ENCODE measurements at places on chromosomes 2 and 18. TPM values are rescaled to one million over a fixed set of nuclear protein-coding genes. Genes with fewer than 3 reads are reported as not detected.
A peak's percentile ranks its signal among the peaks of the same experiment; 100 is the strongest.

Gene WNT6
- 46.5 TPM for total RNA-seq

DNA sequence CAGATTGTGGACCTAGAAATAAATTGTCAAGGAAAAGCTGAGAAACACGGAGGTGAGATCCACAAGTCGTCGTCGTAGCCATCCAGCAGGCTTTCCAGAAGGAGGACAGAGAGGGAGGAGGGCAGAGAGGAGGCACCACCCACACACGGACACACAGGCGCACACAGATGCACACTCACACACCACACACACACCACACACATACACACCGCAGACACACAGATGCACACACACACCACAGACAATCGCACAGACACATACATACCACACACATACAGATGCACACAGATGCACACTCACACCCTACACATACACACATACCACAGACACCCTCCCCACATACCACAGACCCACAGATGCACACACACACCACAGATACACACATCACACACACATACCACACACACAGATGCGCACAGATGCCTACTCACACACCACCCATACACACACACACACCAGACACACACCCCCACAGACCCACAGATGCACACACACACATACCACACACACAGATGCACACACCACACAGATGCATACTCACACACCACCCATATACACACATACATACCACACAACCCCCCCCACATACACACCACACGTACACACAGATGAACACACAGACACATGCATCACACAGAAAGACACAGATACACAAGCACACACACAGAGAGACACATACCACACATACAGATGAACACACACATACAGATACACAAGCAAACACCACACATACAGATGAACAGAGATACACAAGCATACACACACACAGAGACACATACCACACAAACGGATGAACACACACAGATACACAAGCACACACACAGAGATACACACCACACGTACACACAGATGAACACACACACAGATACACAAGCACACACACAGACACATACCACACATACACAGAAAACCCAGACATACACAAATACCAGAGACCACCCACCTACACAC is 12.7 kb upstream of the BOK start:
- H3K27ac ChIP-seq, result no peak overlapping the region
- peaks cover 17% of the 10 kb centered on the region for H3K4me1 ChIP-seq
- no peak overlapping the region for H3K4me3 ChIP-seq
- no peak for DNase-seq
- H3K36me3 ChIP-seq, result no peaks in the 10 kb centered on the region

Gene PROKR1
- total RNA-seq, result 0.24 TPM

Gene ASXL2
- 40.9 TPM for total RNA-seq

DNA sequence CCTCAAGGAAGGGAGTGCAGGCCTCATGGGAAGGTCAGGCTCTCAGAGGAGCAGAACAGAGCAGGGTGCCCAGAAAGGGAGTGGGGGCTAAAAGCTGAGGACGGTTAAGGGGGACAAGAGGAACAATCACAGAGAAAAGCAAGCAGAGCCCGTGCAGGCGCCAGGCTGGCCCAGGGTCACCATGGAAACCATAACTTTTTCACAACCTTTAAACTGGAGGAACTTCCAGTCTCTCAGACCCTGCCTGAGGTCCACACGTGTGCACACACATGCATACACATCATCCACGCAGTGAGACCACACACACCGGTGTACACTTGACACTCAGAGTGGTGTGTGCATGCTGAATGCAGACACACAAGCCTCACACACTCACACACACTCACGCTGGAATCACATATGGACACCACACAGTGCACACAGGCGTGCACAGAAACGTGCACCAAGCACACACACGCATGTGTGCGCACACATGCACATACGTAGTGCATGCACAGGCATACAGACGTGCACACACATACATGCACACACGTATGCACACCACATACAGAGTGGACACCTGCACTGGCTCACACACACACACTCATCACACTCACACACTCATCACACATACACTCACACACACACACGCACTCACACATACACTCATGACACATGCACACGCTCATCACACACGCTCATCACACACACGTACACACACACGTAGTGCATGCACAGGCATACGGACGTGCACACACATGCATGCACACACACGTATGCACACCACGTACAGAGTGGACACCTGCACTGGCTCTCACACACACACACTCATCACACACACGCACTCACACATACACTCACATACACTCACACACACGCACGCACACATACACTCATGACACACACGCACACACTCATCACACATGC is 37.2 kb upstream of the SNED1 start:
- peaks cover 58% of the 10 kb centered on the region for H3K4me1 ChIP-seq
- peak; percentile 8 for DNase-seq
- no peak overlapping the region for H3K4me3 ChIP-seq
- no peaks in the 10 kb centered on the region for H3K27me3 ChIP-seq

GRCh38 chr2:189698020-189698887 is 23.8 kb downstream of the ANKAR start:
- no peak overlapping the region for H3K27ac ChIP-seq
- no peaks in the 10 kb centered on the region for H3K27me3 ChIP-seq
- DNase-seq, result peak; percentile 65
- H3K4me1 ChIP-seq, result no peaks in the 10 kb centered on the region
- no peak overlapping the region for H3K4me3 ChIP-seq

DNA sequence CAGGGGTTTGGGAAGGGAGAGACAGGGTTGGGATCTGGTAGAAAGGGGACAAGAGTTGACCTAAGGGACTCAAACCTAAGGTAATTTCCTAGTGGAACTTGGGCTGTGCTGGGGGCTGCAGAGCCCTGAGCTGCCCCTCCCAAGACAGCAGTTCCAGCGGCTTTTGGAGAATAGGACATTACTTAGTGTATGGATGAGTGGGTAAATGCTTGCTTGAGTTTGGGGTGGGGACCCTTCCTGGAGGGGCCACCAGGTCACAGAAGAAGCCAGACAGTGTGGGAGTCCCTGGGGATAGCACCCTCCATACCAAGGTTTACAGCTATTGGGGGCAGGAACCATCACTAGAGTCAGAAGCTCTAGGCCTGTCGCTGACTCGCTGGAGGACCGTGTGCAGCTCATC is 111.5 kb downstream of the CAPN13 start:
- no peak overlapping the region for H3K27ac ChIP-seq
- H3K4me1 ChIP-seq, result no peaks in the 10 kb centered on the region
- no peak overlapping the region for H3K4me3 ChIP-seq
- H3K36me3 ChIP-seq, result no peaks in the 10 kb centered on the region

DNA sequence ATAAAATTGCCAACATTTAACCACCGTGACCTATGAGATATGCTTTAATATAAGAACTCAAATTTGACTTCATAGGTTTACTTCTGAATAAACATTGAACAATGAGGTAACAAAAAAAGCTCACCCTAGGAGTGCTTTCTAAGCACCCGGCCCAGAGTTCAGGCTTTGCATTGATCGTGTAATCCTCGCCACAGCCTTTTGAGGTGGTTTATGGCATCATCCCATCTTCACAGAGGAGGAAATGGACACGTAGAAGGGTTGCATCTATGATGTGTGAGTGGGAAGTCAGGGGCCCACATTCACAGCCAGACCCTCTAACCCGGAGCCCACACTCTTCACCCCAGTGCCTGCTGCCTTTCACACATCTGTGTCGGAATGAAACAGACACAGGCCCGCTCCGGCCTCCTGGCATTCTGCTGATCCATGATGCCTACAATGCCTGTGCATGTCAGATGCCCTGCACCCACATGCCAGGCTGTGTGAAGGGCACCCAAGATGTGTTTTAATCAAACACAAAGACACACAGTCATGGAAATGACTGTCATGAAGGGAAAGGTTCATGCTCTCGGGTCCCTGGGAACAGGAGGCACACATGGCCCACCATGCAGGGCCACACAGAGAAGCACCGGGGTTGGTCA is 48.6 kb upstream of the RPL31 start:
- no peaks in the 10 kb centered on the region for H3K4me1 ChIP-seq
- H3K4me3 ChIP-seq, result no peak overlapping the region
- H3K36me3 ChIP-seq, result no peaks in the 10 kb centered on the region
- no peak for DNase-seq

GRCh38 chr2:232286001-232286868 is 92.3 kb upstream of the ALPP start:
- no peak for DNase-seq
- no peaks in the 10 kb centered on the region for H3K27me3 ChIP-seq
- no peaks in the 10 kb centered on the region for H3K36me3 ChIP-seq
- H3K4me3 ChIP-seq, result no peak overlapping the region

- peak overlapping the region; percentile 59 for H3K27ac ChIP-seq
- H3K36me3 ChIP-seq, result no peaks in the 10 kb centered on the region
These were observed 1.9 kb downstream of the HS6ST1 start for GRCh38 chr2:128316777-128317180.

DNA sequence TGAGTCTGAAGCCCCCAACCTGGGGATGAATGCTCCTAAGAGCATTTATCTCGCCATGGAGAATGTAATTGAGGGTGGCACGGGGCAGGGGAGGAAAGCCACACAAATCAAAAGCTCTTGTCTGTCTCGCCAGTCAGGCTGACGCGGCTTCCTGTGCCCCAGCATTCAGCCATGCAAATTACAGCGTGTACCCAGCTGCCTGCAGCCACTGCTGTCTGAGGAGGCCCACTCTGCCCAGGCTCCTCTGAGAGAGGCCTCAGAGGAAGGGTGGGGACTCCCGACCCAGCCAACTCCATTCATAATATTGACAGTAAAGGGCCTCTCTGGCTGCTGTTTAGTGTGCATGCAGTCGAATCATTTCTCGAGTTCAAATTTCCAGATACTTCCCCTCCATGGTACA is 22.0 kb downstream of the SMAD7 start:
- no peak overlapping the region for H3K27ac ChIP-seq
- no peaks in the 10 kb centered on the region for H3K36me3 ChIP-seq

Gene LBX2
- total RNA-seq, result 1.4 TPM

DNA sequence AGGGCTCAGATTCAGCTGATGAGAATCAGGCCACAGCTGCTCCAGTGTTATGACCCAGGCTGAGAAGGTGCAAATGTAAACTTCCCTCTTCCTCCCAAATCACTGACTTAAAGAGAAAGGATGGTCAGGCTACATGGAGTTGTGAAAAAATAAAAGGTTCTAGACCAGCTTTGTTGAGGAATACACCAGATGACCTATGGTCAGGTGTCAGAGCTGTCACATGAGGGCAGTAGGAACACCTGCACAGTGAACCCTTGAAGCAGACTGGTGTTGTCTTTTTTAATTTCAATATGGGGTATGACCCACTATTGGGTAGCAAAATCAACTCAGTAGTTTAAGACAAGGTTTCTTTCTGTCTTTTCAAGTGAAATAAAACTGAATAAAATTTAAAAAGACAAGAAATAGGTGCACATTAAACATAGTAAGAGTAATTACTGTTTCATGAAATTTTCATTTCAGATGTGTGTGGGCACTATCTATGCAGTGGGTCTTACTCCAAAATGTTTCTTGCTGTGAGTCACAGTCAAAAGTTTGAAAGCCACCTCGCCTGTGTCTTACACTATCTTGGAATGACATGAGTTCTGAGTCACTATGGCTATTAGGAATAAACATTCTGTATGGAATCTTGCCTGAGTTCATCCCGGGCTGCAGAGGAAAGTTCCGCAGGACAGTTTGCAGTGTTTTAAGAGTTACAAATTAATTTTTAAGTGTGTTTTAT is 83.6 kb downstream of the ACVR1 start:
- H3K4me3 ChIP-seq, result no peak overlapping the region
- no peak for DNase-seq
- H3K4me1 ChIP-seq, result no peaks in the 10 kb centered on the region
- H3K27me3 ChIP-seq, result no peaks in the 10 kb centered on the region
- H3K27ac ChIP-seq, result no peak overlapping the region

DNA sequence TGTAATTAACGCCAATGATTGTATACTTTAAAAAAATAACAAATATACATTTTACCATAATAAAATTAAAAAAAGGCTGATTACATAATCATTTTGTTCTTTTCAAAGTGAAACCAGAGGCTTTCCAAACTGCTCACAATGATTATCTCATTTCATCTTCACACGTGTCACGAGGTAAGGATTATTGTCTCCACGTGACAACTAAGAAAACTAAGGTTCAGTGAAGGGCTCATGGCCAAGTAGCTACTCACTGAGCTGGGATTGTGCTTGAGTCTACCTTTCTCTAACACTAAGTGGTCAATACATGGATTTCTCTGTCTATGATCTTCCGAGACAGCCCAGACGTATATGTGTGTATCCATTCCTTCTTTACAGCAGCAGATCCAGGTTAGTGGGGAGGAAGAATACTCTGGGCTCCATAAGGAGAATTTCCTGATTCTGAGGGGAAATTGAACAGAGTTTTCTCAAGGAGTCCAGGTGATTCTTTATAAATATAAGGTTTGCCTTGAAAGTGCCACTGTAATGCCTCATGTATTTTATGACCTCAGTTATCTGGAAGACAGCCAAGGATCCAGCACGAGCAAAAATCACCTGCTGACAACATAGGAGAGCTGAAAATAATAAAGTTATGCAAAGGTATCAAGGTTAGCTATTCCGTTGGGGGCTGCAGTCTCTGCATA is 25.6 kb upstream of the ACSL3 start:
- no peaks in the 10 kb centered on the region for H3K36me3 ChIP-seq
- no peak overlapping the region for H3K4me3 ChIP-seq
- H3K27me3 ChIP-seq, result no peaks in the 10 kb centered on the region

- H3K27me3 ChIP-seq, result no peaks in the 10 kb centered on the region
- no peak overlapping the region for H3K27ac ChIP-seq
- H3K4me3 ChIP-seq, result no peak overlapping the region
- no peaks in the 10 kb centered on the region for H3K36me3 ChIP-seq
These were observed 154.2 kb upstream of the DLX2 start for GRCh38 chr2:172256886-172257285.

Gene DSC3
- total RNA-seq, result 0.19 TPM

- H3K27me3 ChIP-seq, result no peaks in the 10 kb centered on the region
- no peaks in the 10 kb centered on the region for H3K36me3 ChIP-seq
These were observed 66.3 kb upstream of the TCF7L1 start for GRCh38 chr2:85066874-85067351.

- no peak overlapping the region for H3K27ac ChIP-seq
- no peaks in the 10 kb centered on the region for H3K36me3 ChIP-seq
- peak; percentile 43 for DNase-seq
- no peaks in the 10 kb centered on the region for H3K4me1 ChIP-seq
- no peak overlapping the region for H3K4me3 ChIP-seq
These were observed 55.0 kb downstream of the EPB41L3 start for GRCh38 chr18:5488844-5489243.

- no peaks in the 10 kb centered on the region for H3K4me1 ChIP-seq
- no peak for DNase-seq
- no peaks in the 10 kb centered on the region for H3K36me3 ChIP-seq
- H3K27ac ChIP-seq, result no peak overlapping the region
- no peak overlapping the region for H3K4me3 ChIP-seq
These were observed 33.1 kb upstream of the POLE4 start for GRCh38 chr2:74925361-74925786.

GRCh38 chr2:80001701-80002101 is 302.9 kb downstream of the LRRTM1 start:
- no peaks in the 10 kb centered on the region for H3K27me3 ChIP-seq
- H3K4me1 ChIP-seq, result no peaks in the 10 kb centered on the region
- no peaks in the 10 kb centered on the region for H3K36me3 ChIP-seq
- H3K27ac ChIP-seq, result no peak overlapping the region
- DNase-seq, result no peak
- H3K4me3 ChIP-seq, result no peak overlapping the region

- H3K4me1 ChIP-seq, result no peaks in the 10 kb centered on the region
- H3K36me3 ChIP-seq, result no peaks in the 10 kb centered on the region
- H3K4me3 ChIP-seq, result no peak overlapping the region
- H3K27ac ChIP-seq, result no peak overlapping the region
These were observed 75.0 kb upstream of the GATA6 start for GRCh38 chr18:22094358-22094734.

Measured in testis (tissue), 5 donors.